Naive B cell (primary cell): ENCODE measurements at places on chromosomes 3 and 15.
A peak's percentile ranks its signal among the peaks of the same experiment; 100 is the strongest.

GRCh38 chr3:13137941-13138832 lies 65.0 kb upstream of the IQSEC1 start:
- DNase-seq, result no peak

GRCh38 chr3:9781978-9782603 lies 10.2 kb downstream of the TADA3 start:
- DNase-seq, result no peak

- DNase-seq, result no peak
These were observed 11.1 kb downstream of the ALPK3 start for GRCh38 chr15:84828086-84828908.

DNA sequence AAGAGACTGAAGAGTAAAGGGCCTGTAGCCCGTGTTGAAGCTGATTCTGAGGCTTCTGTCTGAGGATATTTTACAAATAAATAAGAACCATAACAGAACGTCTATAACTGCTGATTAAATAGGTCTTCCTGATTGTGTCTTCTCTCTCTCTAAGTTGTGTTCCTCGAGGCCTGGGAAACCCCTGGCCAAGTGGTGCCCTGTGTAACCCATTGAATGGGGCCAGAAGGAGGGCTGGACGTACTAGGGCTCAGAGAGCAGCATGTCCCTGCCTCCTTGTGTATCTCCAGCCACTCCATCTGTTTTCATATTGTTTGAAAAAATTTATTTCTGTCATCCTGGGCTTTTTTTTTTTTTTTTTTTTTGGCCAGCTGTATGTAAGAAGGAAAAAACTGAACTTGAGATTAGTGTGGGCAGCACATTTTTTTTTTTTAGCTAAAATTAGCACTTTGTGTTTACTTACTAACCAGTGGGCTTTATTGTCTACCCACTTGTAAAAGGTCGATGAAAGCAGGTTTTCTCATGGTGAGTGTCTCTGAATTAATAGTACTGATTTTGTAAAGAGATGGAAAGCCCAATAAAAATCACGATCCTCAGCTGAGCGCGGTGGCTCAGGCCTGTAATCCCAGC lies 10.7 kb downstream of the DHX30 start:
- no peak for DNase-seq

DNA sequence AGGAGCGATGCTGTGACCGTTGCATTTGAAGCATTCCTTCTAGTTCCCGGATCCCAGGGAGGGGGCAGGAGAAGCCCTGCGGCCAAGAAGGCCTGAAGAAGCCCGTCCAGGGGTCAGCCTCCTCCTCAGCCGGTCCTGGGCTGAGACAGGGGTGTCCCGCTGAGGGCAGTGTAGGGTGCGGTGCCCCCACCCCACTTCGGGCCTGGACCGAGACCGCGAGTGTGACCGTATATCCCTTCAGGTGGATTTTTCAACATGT lies 2.8 kb downstream of the OCA2 start:
- DNase-seq, result no peak

- no peak for DNase-seq
These were observed 12.5 kb upstream of the CADM2 start for GRCh38 chr3:84946240-84946639.

- no peak for DNase-seq
These were observed 477.8 kb downstream of the RBMS3 start for GRCh38 chr3:29758434-29759322.

- DNase-seq, result no peak
These were observed 11.0 kb downstream of the FYCO1 start for GRCh38 chr3:45984331-45985312.

- no peak for DNase-seq
These were observed 116.2 kb upstream of the HACD2 start for GRCh38 chr3:123700791-123701722.

- no peak for DNase-seq
These were observed 39.1 kb downstream of the ABHD5 start for GRCh38 chr3:43729707-43730414.

DNA sequence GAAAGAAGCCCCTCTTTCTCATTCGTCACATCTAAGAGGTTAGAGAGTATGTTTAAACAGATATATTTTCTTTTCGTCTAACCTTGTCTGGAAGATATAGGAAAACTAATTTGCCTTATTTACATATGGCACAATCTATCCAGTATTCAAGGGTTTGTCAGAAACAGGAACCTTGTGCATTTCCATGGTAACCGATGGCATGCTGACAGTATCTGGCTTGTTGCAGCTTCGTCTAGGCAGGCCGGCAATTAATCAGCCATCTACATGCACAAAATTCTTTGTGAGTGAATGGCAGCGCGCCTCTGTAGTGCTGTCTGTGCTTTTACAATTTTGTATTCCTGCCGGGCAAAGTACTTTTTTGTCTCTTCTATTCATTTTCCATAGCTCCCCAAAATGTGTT lies 294.0 kb upstream of the SOX2 start:
- DNase-seq, result no peak

DNA sequence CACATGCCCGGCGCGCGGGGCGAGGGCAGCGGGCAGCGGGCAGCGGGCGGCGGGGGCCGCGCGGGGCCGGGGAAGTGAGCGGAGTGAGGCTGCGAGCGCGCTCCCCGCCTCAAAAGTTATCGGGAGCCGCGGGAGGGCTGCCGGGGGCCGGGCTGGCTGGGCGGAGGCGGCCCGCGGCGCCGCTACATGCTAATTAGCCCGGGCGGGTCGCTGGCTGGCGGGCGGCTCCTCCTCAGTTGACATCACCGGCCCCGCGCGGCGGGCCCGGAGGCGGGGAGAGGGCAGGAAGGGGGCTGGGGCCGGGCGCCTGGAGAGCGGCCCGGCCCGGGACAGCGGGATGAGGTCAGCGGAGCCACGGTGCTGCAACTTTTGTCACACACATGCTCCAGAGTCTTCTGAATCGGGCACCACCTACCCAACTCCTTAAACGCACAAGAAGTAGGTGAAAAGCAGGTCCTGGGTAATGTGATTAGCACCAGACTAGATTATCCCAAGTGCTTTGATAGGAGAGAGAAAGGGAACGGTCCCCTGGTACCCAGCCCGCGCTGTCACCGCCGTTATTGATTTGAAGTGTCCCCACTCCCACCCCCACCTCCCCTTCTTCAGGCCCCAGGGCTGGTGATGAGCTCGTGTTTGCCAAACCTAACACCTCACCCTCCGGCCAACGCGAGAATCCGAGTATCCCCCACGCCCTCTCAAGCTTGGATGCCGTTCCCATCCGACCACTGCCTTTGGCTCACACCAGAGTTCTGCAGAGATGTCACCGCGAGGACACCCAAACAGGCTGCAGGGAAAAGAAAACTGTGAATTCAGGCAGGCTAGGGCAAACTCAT lies at the start of gene HEG1:
Gene HEG1, minus strand, starts transcription at position 85 of the 833 bp plus-strand sequence. CDS start 107 bp downstream, outside the sequence.
- peak; percentile 63 for DNase-seq

DNA sequence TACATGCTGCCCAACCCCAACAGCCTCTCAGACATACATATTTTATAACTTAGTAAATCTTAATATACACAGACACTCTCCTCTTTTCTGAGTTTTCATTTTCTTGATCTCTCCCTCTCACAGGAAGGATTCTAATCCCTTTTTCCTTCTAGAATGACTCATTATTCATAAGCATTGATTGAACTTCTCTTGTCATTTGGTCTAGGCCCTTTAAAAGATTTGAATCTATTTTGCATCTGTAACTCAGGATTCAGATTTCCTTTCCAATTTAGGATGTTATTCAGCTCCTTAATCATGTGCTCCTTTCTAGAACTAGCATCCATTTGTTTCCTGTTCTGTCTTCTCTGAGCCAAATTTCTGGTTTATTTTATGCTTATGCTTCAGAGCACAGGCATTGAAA lies 624.5 kb upstream of the SGO1 start:
- no peak for DNase-seq

GRCh38 chr3:158519776-158520175 lies 51.2 kb upstream of the MLF1 start:
- DNase-seq, result no peak

- no peak for DNase-seq
These were observed 142.7 kb downstream of the NSMCE3 start for GRCh38 chr15:29126821-29127461.

GRCh38 chr15:40064231-40064894 lies 25.4 kb upstream of the SRP14 start:
- DNase-seq, result no peak
